Frontal cortex (tissue), 4 donors: ENCODE measurements at places on chromosomes 7 and 10. TPM values are rescaled to one million over a fixed set of nuclear protein-coding genes. Genes with fewer than 3 reads are reported as not detected.

Gene URGCP
- total RNA-seq, result 42.8 TPM

Gene CTTNBP2
- 34.2 TPM for total RNA-seq

Gene LRCH4
- 6.1 TPM for total RNA-seq

Gene AKR1C4
- total RNA-seq, result not detected

DNA sequence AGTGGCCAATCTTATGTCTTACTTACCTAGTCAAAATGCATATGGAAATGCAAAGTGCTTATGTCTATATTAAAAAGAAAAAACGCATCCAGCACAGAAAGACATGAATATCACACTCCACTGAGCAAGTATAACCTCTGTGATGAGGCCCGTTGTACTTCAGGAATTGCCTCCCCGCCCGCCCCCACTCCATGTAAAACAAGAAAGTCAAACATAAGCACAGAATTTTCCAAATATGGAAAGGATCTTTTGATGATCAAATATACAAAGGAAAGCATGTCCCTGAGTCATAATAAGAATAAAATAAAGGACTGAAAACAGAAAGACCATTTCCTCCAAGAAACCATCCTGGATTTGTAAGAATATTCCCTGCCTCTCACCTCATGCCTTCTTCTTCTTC lies 229.1 kb downstream of the BAMBI start:
- DNase-seq, result no peak
